ENCODE measurements at places on chromosomes 4 and X. TPM values are rescaled to one million over a fixed set of nuclear protein-coding genes. Genes with fewer than 3 reads are reported as not detected.

Gene DMRTC1
- not detected for total RNA-seq

Gene PPAT
- 104 TPM for total RNA-seq

Gene ARX
- not detected for total RNA-seq

Gene IRAK1
- total RNA-seq, result 47.2 TPM

Gene FATE1
- total RNA-seq, result not detected

Gene CXCL8
- total RNA-seq, result not detected

Gene PARM1
- total RNA-seq, result 5.2 TPM

DNA sequence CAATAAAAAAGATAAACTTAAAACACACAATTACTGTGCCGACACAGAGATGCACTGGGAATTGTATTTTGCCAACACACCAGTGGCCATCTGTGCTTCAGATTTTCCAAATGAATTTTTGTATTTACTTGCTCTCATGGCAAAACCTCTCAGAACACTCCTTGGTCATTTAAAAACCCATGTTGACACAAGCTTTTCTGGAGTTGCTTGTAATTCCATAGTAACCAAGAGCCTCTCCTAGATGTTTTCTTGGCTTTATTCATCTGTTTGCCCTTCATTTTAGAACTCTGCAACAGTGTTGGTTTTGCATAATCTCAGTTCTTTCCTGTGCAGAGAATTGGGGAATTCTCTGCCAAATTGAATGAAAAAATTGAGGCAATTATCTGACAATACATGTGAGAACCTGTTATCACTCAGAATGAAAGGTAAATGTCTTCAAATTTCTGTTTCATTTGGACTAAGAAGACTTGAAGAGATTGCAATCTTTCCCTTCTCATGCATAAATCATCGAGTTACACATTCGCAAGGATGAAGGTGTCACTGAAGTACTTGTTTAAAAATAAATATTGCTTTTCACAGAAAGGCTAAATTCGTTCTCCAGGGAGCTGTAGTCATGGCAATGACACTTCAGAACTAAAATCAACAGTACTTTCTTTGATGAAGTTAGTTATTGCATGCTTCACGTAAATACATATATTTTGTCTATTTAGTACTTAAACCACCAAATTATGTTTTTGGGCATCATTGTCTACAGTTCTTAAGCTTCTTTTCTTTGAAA lies 301.8 kb upstream of the CTSO start:
- DNase-seq, result no peak

DNA sequence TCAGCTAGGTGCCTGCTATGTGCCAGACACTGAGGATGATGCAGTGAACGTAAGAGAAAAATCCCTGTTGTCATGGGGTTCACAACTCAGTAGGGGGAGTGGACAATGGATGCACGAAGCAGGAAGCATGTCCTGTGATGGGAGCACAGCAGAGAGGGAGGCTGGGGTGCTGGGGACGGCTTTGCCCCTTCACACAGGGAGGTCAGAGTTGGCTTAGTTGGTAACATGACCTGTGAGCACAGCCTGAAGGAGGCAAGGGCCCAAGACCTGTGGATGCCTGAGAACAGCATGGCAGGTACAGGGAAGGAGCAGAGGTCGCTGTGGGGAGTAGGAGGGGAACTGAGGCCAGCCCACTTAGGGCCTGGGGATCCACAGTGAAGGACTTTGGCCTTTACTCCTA lies 109.4 kb downstream of the STK32B start:
- DNase-seq, result no peak

DNA sequence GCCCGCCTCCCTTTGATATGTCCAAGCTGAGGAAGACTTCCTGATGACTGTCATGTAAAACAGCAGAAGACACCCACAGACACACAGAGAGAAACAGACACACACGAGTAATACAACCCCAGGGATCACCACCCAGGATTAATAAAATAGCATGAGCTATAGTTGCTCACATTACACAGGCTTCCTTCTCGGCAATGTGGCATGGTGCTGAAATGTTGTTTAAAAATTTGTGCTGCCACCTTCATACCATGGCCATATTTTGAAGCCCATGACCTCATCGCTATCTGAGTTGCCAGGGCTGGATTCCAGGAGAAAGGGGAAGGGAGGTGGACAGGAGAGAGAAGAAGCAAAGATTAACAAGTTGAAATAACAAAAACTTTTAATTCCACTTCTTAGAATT lies 111.7 kb downstream of the SYNPO2 start:
- DNase-seq, result no peak

GRCh38 chr4:46146993-46147392 lies 23.1 kb upstream of the GABRG1 start:
- DNase-seq, result no peak

DNA sequence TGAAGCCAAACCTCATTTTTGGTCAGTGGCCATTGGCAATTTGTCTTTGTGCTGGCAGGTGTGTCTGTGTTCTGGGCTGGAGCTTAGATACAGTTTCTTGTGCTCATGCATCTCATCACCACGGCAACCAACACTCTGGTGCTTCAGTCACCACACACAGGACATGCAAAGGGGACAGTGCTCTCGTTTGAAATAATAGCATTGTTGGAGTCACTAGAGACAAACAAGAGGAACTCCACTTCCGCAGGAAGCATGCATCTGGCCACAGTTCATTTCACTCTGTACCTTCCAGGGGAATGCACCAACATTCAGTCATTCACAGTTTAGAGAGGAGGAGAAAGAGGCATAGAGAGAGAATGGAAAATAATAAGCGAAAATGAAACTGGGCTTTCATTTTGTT lies 267.4 kb downstream of the ANK2 start:
- no peak for DNase-seq

- no peak for DNase-seq
These were observed 17.8 kb downstream of the ZCCHC4 start for GRCh38 chr4:25330335-25330734.

Measured in H1 (cell line).